ENCODE measurements at places on chromosomes 2 and 18.

DNA sequence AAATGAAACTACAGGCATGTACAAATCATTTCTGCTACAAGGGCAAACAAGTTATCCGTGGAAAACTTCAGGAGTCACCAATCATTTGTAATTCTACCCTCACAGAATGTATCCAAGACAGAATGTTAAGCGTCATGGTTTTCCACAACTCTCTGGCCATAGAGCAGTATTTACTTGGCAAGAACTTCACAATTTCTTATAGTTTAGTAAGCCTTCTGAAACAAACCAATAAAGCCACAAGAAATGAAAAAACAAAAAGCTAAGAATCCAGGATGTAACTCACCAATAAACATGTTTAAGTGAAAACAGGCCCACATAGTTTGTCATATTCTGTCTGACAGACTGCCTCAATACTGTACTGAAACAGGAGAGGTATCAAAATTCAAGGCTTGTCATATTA lies 70.3 kb downstream of the LNPK start:
- no peak for ATAC-seq

- ATAC-seq: no peak
Observed at GRCh38 chr18:5095239-5095638, 101.8 kb downstream of the AKAIN1 start.

DNA sequence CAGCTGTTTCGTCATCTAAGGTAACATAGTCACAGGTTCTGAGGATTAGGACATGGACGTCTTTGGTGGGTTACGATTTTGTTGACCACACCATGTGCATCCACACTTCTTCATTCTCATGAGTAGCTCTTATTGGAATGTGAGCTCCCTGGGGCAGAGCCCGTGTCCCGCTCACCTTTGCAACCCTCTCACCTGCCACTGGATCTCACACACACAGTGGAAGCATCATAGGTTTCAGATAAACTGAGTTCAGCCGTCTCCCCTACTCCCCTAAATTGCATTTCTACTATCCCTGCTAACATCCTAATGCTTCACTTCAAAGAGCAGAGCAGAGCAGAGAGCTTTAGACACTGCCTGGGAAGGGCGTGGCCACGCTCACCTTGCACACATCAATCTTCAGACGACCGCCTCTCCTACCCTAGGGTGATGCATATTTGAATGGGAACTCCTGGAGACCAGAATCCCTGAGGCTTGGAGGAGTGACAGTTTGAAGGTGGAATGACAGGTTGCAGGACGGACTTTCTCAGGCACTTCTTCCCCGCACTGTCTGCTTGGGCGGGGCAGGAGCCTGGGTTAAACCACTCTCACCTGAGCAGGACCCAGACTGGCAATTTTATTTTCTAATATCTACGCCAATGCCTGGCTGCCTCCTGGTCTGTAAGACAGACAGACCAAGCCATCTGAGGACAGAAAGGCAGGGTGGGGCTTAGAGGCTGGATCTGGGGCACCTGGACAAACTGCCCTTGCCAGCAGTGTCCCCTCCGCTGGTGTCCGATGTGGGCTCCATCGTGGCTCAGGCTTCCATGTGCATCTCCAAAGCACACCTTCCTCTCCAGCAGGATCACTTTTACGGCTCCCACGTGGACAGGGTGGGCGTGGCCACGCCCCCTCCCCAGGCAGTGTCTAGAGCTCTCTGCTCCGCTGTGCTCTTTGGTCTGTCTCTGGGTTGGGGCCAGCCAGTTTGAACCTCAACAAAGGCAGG lies 229.5 kb upstream of the COPS8 start:
- no peak for ATAC-seq

DNA sequence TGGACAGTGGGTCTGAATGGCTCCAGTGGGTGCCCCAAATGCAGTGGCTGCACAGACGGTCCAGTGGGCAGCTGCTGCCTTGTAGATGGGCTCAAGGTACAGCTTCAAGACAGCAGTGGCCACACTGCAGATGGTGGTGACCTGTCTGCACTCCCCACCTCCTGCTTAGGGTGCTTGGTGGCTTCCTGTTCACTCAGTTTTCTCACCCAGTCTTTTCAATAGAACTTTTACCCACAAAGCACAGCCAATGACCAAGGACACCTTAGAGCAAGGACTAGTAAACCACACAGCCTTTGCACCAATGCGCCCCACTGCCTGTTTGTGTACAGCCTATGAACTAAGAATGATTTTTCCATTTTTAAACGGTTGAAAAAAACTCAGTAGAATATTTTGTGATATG lies 34.9 kb downstream of the MEX3C start:
- no peak for ATAC-seq

All from stimulated activated memory B cell treated with anti-CD40 and anti-IgM and Interleukin-4, amounts not matched to agents 10 μg/mL and 1 μg/mL and 100 μg/mL, for 72 hours (primary cell).